ENCODE measurements at places on chromosomes 7 and 10. TPM values are rescaled to one million over a fixed set of nuclear protein-coding genes. Genes with fewer than 3 reads are reported as not detected.

DNA sequence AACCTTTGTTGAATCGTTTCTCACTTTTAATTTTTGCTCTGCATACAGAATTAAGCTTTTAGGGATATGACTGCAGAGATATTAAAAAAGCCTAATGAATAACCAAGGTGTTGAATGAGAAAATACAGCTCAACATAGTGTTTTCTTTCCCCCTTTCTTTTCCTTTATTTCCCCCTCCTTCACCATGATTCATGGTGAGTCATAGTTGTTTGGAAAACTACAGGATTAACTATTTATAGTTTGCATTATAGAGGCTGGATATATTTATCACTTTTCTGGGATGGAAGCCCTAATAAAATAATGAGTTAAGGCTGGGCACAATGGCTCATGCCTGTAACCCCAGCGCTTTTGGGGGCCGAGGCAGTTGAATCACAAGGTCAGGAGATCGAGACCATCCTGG, 115.0 kb downstream of the DNAJB9 start:
- DNase-seq: no peak

GRCh38 chr7:123580406-123581161, 21.0 kb upstream of the ASB15 start:
- DNase-seq: no peak

The KCP gene
- total RNA-seq: 5.2 TPM

GRCh38 chr10:1674501-1674900, 62.8 kb downstream of the ADARB2 start:
- no peak for DNase-seq

DNA sequence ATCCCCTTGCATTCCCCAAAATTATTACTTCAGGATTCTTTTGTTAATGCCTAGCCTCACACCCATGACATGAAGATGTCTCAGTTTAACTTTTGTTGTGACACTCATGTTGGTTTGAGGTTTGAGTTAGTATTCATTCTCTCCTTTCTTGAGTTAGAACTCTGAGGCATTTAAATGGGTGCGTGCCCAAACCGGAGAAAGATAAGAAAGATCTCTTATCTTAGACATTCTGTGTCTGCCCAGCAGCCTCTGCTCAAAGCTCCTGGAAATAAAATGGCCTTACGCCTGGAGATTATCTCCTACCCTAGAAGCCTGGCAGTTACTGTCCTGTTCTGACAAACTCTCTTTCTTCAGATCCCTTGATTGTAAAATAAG, 26.3 kb downstream of the WBP1L start:
- DNase-seq: no peak

The SYNPO2L gene
- total RNA-seq: not detected

- no peak for DNase-seq
Observed at GRCh38 chr7:5429253-5429856, 5.7 kb upstream of the TNRC18 start.

- no peak for DNase-seq
Observed at GRCh38 chr7:44384586-44385433, 59.4 kb upstream of the CAMK2B start.

GRCh38 chr10:12455766-12456165, 106.4 kb downstream of the CAMK1D start:
- DNase-seq: no peak

DNA sequence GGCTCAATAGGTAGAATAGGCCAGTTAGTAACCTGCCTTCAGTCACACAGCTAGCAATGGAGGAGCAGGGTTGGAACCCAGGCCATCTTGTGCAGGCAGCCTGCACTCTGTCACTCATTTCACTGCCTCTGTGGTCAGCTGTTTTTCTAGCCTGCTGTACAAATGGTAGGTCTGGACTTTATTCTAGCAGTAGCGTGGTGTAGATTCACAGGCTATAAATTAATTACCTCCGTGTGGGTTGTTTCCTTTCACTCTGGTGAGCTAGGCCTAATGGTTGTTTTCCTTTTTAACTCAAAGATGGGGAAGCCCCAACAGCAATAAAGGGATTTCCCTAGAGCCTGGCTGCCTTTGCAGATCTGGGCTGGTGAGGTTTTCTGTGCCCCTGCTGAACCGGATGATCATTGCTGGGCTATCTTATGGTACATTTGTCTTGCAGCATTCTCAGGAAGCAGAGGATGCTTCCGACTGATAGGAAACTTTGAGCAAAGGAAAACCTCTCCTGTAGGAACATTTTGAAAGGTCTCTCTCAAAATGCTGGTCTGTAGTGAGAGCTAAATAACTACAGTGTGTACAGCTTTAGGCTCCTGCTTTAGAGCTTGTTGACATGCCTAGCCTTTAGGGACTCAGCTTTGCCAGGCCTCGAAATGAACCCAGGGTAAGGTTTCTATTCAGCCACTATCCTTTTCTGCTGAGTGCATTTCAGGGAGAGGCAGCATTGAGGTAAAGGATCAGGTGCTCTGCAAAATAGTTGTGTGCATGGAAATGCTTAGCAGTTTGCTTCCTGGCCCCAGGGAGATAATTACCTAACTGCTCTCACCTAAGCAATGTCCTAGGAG, 157.4 kb downstream of the ST7 start:
- no peak for DNase-seq

The CCDC3 gene
- total RNA-seq: 0.14 TPM

DNA sequence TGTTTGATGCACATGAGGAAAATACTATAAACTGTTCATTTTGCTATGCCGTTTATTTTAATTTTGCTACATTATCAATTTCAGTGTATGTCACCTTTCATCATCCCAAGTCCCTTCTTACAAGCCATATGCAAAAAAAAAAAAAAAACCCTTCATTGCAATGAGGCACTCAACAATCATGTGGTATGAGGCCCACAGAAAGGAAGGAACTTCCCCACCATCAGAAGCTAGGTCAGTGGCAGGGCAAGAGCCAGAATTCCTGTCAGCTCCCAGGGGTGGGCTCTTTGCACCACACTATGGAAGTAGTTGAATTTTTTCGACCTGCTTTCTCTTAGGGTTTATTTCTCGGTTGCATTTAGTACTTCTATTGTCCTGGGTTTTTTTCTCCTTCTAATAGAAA, 75.4 kb downstream of the NOC3L start:
- DNase-seq: no peak

DNA sequence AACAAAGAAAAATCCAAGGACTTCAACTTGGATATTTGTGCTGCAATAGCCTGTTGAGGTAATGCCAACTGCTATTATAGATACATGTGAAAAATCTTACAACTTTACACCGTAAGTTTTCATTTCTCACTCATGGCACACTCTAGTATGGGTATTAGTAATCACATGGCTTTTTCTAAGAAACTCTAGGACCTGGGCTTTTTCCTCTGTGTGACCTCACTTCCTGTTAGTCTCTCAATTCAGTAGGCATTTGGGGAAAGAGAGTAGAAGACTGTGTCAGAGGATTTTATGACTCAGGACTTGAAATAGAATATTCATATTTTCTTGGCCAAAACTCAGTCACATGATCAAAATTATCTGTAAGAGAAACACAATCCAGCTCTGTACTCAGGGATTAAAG, 1049.9 kb downstream of the REEP3 start:
- no peak for DNase-seq

The GNA12 gene
- 22.4 TPM for total RNA-seq

- no peak for DNase-seq
Observed at GRCh38 chr7:92368741-92369140, 78.5 kb upstream of the GATAD1 start.

GRCh38 chr7:94295850-94296249, 98.8 kb upstream of the COL1A2 start:
- no peak for DNase-seq

DNA sequence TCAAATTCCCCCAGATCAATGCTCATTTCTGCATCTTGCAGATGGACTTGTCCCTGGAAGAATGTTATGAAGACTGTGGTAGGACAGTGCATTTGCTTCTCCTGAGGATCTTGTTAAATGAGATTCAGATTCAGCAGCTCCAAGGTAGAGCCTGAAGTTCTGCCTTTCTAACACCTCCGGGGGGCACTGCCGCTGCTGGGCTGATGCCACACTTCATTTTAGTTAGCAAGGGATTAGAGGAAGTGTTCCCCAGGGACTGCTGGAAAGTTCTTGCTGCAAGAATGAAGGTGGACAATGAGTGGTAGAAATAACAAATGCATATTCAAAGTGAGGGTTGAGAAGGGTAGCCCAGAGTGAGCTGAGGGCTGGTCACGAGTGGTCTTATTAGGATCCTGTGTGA, 434.3 kb upstream of the AKR1E2 start:
- no peak for DNase-seq

- DNase-seq: no peak
Observed at GRCh38 chr7:51727441-51727840, 410.8 kb upstream of the COBL start.

DNA sequence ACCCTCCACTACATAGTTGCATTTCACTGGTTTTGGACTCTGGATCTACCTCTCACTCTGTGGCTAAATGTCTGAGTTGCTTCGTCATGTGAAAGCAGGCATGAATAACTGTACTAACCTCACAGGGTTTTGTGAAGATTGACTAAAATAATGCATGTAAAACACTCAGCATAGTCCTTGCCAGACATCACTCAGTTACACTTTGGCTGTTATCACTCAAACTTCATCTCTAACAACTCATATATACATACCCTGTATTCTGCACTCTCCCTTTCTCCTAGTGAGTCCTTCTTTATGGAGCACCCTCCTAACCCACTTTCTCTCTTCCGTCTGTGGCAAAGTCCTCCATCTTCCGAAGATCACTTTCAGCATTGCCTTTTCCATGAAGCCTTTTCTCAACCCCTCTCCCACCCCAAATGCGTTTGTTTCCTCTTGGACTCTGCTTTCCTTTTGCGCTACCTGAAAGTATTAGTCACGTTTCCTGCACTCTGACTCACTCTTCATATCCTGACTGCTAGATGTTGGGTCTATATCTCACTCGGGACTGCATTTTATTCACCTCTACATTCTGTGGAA, 72.6 kb downstream of the OSBPL3 start:
- DNase-seq: peak; percentile 63

GRCh38 chr7:114048386-114049235, 129.8 kb upstream of the PPP1R3A start:
- peak; percentile 38 for DNase-seq

DNA sequence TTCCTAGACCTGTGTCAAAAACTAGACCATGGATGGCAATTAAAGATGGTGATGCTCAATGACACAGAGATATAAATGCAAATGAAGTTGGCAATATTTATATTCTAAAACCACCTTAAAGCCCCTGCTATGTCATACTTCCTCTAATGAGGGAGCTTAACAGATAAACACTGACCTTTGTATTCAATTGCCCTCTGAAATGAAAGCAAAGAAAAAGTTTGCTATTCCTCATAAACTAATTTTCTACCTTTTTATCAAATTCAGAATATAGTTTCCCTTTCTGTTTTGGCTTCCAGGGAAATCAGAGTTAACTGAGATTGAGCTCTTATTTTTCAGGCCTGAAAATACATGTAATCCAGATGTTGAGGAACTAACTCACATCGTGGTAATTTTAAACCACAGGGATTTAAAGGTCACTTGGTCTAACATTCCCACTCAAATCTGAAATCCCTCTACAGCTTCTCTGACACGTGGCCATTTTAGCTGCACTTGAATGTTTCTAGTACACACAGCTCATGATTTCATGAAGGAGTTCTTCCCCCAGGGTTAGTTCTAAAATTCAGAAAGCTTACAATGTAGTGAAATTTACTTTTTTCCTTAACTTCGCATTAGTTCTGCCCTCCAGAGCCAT, 37.9 kb upstream of the ABCB5 start:
- DNase-seq: no peak

The MRLN gene
- not detected for total RNA-seq

GRCh38 chr7:84204655-84205054, 10.1 kb upstream of the SEMA3A start:
- DNase-seq: no peak

The DGKI gene
- total RNA-seq: 0.69 TPM

The GBX1 gene
- total RNA-seq: not detected

GRCh38 chr10:2278363-2278762, 541.0 kb upstream of the ADARB2 start:
- DNase-seq: no peak

The SPDYE9 gene
- total RNA-seq: not detected

The CPN1 gene
- not detected for total RNA-seq

- DNase-seq: no peak
Observed at GRCh38 chr10:14377591-14378175, 47.0 kb upstream of the FRMD4A start.

The TMEM270 gene
- total RNA-seq: not detected

The HOXA1 gene
- 7.1 TPM for total RNA-seq

The DPYSL4 gene
- total RNA-seq: 1.7 TPM

The FGL2 gene
- total RNA-seq: not detected

DNA sequence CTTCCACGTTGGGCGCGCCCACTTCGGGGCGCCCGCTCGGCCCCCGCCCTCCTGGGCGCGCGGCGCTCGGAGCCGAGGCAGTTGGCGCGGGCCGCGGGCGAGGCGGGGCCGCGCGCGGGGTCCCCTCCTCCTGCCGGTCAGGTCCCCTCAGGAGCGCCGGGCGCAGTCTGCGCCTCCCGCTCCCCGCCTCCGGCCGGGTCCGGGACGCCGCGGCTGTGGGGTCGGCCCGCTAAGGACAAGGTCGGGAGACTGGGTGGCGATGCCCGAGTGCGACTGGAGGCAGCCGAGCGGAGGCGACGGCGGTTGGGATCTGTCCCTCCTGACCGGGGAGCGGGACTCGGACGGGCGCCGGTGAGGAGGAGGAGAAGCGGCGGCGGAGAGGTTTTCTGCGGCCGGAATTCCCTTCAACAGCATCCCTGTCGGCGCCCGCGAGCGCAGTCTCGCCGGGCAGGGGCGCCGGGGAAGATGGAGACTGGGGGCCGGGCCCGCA, at the start of gene ATRNL1:
TSS of gene ATRNL1 (plus strand) at position 80 of the 490 bp plus-strand sequence. CDS start at position 466, 386 bp downstream.
- DNase-seq: no peak

DNA sequence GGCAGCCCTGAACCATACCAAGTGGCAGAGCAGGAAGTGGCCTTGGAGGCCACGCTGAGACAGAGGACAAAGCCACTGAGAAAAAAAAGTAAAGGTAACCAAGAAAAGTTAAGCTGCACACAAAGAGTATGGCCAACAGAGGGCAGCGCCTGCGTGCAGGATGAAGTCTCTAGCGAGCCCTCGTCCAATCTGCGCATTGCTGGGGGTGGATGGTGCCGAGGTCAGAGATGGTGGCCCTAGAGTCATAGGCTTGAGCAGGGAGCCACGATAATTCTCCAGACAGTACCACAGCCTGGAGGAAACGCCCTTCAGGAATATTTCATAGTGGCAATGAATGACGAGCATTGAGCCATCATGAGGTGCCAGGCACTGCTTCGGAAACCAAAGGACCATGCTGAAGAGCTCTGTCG, 9.7 kb downstream of the ATP6V0E2 start:
- DNase-seq: no peak

The HOXA2 gene
- 2.0 TPM for total RNA-seq

- DNase-seq: no peak
Observed at GRCh38 chr7:67857698-67858097, 861.1 kb downstream of the TYW1 start.

- DNase-seq: no peak
Observed at GRCh38 chr7:27107391-27108381, 5.2 kb upstream of the HOXA2 start.

The CARD11 gene
- total RNA-seq: 22.9 TPM

The MEOX2 gene
- not detected for total RNA-seq

- DNase-seq: no peak
Observed at GRCh38 chr7:78435355-78435754, 636.8 kb downstream of the PHTF2 start.

GRCh38 chr7:141011443-141011842, 3.3 kb downstream of the MRPS33 start:
- DNase-seq: no peak

Measured in epithelial cell of proximal tubule (primary cell).